ENCODE measurements at places on chromosomes 6 and 20.

GRCh38 chr6:75211920-75212590, 6.2 kb upstream of the COL12A1 start:
- no peak for DNase-seq

DNA sequence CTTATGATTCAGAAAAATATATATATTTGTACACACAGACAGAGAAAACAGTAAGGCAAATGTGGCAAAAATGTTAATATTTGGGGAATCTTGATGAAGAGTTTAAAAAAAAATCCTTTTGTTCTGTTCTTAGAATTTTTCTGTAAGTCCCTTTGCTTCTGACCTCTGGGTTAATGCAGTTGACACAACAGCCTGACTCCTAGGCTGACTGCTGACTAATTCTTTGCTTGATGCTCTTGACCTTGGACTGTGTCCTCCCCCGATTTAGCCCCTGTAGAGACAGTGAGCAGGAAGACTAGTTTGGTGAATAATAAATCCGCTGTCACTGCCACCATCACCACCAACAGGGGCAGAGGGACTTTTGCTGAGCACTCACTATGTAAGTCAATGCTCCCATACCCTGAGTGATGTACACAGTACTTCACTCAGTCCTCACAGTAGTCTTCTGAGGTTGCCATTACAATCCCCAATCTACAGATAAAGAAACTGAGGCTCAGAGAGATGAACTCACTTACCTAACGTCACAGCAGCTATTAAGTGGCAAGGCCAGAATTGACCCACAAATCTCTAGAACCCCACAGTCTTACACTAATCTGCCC, 71.7 kb downstream of the SNX5 start:
- DNase-seq: no peak

- DNase-seq: no peak
Observed at GRCh38 chr20:18030020-18030419, 27.7 kb downstream of the OVOL2 start.

- no peak for DNase-seq
Observed at GRCh38 chr6:170049641-170050561, 241.0 kb downstream of the DLL1 start.

DNA sequence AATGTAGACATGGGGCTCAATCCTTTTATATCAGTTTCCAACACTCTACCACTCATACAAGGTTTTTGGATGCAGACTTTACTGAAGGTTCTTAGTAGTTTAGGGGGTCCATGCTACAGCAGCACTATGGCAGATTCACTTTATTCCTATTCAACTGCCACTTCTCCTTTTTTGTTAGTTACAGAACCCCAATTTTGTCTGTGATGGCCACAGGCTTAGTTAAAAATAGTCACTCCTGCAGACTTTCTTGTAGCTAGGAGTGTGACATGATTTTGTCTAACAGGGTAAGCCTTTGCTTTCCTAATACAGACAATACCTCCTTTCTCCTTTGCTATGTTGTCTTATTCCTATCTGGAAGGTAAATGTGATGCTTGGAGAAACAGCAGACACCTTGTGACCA, 90.0 kb upstream of the SLC24A3 start:
- no peak for DNase-seq

DNA sequence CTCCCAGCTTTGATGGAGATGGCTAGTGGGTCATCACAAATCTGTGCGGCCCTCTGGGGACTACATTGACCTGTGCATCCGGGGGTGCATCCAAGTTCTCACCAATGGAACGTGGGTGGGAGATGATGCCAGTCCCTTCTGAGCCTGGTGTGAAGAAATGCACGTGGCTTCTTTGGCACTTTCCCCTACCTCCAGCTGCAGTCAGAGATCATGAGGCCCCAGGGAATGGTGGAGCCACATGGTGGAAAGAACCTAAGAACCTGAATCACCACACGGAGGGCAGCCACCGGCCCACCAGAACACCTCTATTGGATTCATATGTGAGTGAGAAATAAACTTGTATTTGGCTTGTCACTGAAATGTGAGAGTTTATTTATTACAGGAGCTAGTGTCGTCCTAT, 9.9 kb upstream of the CDKN1A start:
- no peak for DNase-seq

DNA sequence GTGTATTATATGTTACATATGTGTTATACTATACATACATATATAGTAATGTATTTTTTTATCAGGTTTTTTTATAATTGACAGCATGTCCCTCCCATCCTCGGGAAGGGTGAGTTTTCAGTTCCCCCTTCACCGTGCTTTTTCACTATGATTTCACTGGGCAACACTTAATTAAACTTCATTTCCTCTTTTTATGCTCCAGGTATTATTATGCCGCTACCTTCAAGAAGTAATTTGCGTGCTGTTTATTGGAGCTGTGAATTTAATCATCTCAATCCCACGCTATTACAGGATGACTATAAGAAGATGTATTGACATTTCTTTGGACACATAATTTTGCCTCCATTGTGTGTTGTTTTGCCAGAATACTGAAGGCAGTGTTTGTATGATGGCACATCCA, 228.6 kb downstream of the SAMD5 start:
- DNase-seq: no peak
